ENCODE measurements at places on chromosomes 4 and X. TPM values are rescaled to one million over a fixed set of nuclear protein-coding genes. Genes with fewer than 3 reads are reported as not detected.

Gene CITED1
- total RNA-seq, result not detected

Gene RAB41
- total RNA-seq, result not detected

Gene CT45A5
- total RNA-seq, result not detected

Gene EVC
- total RNA-seq, result 0.08 TPM

Gene ZC4H2
- 12.6 TPM for total RNA-seq

Gene PLA2G12A
- total RNA-seq, result 24.0 TPM

Gene HTN1
- total RNA-seq, result not detected

Gene SLC2A9
- total RNA-seq, result 1.1 TPM

Gene SCOC
- 46.2 TPM for total RNA-seq

GRCh38 chr4:28247805-28248204, 1387.2 kb downstream of the STIM2 start:
- DNase-seq, result no peak

DNA sequence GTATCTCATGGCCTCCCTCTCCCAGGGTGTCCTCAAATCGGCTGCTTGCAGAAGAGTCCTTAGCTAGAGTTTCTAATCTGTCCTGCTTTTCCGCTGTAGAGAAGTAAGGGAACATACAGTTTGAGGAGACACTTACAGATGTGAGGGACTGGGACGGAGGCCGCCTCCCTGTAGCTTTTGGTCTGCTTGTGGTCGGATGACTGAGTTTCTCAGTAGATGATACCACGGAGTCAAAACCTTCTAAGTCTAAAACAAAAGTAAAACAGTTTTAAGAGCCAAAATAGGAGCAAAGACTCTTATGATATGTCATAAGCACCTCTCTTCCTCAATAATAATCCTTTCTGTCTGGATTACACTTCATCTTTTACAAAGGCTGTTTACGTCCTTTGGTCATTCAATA, 34.5 kb upstream of the MAP3K15 start:
- DNase-seq, result peak; percentile 21

DNA sequence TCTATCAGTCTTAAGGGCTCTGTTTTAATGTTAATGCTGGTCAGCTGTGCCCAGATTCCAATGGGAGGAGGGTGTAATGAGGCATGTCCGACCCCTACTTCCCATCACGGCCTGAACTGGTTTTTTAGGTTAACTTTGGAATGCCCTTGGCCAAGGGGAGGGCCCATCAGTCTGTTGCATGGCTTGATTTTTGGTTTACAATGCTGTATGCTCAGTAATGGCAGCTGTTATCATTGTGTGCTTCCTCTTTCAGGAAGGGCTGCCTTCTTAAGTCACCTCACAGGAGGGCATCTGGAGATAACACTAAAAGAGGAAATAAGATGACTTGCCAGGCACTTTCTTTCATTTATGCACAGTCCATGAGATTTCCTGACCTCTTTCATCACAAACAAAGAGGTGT, 36.3 kb downstream of the ATXN3L start:
- DNase-seq, result no peak

GRCh38 chr4:127203562-127204200, 429.1 kb upstream of the INTU start:
- no peak for DNase-seq

GRCh38 chr4:189600264-189600663, 340.4 kb upstream of the FRG1 start:
- DNase-seq, result no peak

DNA sequence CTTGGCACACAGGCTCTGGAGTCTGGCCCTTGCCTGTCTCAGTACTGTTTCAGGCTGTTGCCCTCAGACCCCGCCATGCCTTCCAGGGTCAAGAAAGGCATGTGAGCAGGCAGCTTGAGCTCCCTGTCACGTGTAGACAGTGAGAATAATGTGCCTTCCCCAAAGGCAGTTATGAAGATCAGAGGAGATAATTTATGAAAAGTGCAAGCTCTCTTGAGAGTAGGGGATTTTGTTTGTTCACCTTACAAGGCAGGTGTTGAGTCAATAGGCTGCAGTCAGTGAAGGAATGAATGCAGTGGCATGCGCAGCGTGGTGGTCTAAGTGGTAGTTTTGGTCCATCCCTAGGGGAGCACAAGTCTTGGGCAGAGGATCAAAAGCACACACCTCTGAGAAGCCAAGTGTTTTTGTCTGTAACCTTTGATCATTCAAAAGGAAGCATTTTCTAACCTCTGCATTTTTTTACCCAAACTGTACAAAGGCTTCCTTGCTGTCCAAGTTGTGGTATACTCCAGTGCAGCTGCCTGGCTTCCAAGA, 14.4 kb downstream of the HADH start:
- no peak for DNase-seq

All from activated naive CD8-positive, alpha-beta T cell treated with anti-CD3 and anti-CD28 coated beads for 36 hours (primary cell).